ENCODE measurements at places on chromosomes 2 and 18.
A peak's percentile ranks its signal among the peaks of the same experiment; 100 is the strongest.

GRCh38 chr2:240433973-240434727 lies 1.3 kb upstream of the GPC1 start:
- no peak for DNase-seq

DNA sequence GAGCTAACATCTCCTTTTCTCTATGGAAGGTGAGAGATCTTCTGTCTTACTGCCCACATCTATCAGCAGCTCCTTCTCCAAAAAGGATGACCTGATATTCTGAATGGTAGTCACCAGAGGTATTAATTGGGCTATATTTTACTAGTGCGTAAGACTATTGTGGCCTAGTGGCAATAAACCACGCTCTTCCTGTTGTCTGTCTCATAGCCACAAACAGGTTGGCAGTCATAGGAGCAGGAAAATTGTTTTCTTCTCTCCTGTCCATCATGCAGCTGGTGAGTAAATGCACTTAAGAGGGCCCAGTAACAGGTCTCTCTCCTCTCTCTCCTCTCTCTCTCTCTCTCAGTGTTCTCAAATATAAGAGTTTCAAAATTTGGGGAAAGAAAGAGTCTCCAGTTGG lies 856.8 kb upstream of the ACVR2A start:
- DNase-seq: no peak

DNA sequence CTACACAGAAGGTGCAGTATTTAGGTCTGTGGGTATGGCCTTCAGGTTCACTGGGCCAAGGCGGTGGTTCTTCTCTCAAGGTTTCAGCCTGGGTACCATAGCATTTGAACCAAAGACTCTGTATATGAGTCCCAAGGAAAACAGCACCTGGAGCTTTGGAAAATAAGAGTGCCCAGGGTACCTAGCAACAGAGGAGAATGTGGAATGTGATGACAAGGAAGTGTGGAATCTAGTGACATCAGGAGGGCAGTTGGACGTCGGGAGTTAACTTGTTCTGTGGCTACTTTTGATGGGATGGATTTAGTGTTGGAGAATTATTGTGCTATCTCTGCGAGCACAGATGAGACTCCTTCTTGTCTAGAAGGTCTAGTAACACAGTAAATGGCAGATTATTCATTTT lies 201.2 kb downstream of the NOL4 start:
- DNase-seq: no peak

- DNase-seq: peak; percentile 71
Observed at GRCh38 chr2:191625016-191625415, 52.9 kb upstream of the NABP1 start.

DNA sequence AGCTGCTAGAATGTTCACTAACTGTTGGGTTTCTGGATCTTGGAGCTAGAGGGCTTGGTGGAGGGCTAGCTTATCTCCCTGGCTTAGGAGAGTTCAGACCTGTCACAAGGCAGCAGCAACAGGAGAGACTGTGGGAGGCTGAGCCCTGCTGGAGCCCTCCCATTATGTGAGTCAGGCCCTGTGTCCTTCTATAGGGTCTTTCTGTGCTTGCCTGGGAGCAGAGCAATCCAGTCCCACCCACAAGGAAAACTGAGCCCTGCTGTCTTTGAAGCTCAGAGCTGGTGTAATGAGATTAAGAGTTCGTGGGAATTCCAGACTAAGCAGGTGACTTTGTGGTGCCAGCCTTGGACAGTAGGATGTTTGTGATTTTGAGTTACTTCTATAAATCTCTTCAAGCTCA lies 249.0 kb downstream of the TTC32 start:
- no peak for DNase-seq

- DNase-seq: no peak
Observed at GRCh38 chr2:127573298-127573697, 37.8 kb downstream of the MYO7B start.

- DNase-seq: peak; percentile 9
Observed at GRCh38 chr2:63842149-63843061, 709 bp downstream of the UGP2 start.

GRCh38 chr18:58666176-58666575 lies 5.1 kb upstream of the MALT1 start:
- no peak for DNase-seq

- no peak for DNase-seq
Observed at GRCh38 chr2:134435936-134436335, 182.1 kb downstream of the MGAT5 start.

GRCh38 chr2:42386682-42387081 lies 25.7 kb upstream of the COX7A2L start:
- no peak for DNase-seq

DNA sequence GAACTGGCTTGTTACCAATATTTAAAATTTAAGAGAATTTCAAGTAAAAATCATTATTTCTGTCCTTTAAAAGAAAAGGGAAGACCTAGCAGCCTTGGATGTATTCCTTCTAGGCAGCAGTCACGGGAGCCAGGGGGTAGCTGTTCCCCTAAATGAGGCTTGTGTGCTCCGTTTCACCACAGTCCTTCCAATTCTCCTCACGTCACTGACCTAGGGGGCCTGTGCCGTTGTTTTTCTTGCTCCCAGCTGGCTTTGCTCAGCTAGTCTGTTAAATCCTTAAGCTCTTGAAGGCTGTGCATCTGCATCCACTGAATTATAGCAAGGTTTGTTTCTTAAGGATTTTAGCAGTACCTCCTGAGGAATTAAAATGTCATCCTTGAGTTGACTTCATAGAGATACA lies 9.9 kb downstream of the KLHL23 start:
- no peak for DNase-seq

DNA sequence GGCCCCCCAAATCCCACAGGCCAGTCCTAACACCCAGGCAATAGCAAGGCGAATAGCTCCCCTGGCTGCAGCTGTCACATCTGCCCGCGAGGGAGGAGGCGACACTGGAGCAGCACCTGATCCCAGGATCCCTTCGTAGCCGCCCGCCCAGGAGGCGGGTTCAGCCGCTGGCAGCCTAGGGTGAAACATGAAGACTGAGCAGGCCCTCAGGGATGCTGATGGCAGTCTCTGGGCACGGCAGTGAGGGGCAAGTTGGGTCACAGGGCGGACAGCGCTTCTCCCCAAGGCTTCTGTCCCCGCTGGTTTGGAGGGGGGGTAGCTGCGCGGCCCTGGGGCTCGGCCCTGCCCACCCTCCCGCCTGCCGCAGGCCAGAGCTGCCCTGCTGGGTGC lies 1.9 kb downstream of the DNMT3A start:
- no peak for DNase-seq

GRCh38 chr2:238160206-238161129 lies 1.7 kb downstream of the ERFE start:
- DNase-seq: no peak

DNA sequence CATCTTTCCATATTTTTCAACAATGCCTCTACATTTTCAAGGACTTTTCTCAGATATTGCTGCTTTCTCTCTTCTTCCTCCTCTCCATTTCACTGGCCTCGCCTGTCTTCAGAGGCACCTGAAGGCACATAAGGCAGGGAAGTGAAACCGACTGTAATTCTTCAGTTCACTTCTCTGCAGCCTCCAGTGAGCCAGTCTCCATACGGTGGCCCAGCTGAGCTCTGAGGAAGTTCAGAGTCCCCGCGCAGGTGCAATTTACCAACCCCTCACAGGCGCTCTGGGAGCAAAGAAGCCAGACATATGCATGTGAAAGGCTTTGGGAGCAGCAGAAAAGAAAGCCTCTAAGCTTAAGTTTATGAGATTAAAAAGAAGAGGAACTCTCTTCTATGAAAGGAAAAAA lies 12.4 kb downstream of the KLHL14 start:
- no peak for DNase-seq

DNA sequence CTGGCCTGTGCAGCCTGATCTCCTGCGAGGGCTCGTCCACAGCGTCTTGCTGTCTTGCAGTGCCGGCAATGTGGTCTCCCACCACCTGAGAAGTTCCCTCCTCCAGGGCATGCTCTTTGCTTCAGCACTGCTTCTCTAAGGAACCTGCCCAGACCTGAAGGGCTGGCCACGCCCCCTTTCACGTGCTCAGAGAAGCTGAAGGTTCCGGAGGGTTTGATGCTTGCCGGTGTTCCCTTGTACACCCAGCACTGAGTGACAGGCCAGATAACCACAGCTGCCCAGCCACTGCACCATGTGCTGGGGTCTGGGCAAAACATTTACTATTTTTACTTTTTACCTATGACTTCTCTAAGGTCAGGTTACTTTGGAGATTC lies 1.7 kb upstream of the POLR2D start:
- DNase-seq: peak; percentile 65

GRCh38 chr2:238169708-238170251 lies 11.0 kb downstream of the ERFE start:
- DNase-seq: no peak

- DNase-seq: peak; percentile 28
Observed at GRCh38 chr18:23487738-23488570, 15.4 kb upstream of the RMC1 start.

DNA sequence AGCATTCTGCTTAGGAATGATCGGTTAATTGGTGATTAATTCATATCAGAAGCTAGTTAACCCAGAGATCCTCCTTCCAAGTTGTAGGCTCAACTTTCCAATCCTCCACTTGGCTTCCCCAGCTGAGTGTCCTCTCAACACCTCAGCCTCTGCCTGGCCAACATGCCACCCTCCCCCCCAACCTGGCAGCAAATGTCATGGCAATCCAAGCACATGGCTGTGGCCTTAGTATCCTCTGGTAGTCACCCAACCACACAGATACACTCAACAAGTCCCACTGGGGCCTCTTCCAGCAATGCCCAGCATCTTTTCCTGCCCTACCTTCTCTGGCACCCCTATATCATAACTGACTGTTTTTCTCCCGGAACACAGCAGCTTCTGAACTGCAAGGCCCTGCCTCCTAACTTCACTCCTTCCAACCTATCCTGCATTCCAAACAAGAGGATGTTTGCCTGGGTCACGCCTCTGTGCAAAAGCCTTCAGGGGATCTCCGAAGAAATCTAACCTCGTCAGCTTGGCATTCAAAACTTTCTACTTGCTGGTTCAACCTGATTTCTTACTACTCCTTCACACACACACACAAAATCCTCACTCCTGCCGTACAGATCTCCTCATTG lies 195.0 kb downstream of the CYP26B1 start:
- no peak for DNase-seq

DNA sequence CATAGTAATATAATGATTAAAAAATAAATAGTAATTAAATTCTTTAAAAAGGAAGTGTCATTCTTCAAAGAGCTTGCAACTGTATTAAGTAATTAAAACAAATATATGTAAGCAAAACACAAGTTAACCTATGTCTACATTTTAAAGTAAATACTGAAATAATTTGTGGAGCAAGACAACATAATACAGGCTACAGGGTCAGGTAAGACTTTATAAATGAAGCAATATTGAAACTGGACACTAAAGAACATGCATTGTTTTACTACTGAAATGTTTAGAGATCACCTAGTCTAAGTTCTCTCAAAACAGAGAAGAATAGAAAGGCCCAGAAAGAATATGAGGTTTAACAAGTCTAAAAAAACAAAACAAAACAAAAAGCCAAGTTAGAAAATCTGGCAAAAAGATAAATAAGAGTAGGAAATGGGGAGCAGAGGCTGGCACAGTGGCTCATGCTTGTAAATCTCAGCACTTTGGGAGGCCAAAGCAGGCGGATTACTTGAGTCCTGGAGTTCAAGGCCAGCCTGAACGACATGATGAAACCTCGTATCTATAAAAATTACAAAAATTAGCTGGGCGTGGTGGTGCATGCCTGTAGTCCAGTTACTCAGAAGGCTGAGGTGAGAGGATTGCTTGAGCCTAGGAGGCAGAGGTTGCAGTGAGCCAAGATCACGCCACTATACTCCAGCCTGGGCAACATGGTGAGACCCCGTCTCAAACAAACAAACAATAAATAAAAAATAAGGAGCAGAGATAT lies 34.4 kb downstream of the VPS54 start:
- no peak for DNase-seq

GRCh38 chr2:37610638-37611289 lies 60.7 kb downstream of the CDC42EP3 start:
- no peak for DNase-seq

DNA sequence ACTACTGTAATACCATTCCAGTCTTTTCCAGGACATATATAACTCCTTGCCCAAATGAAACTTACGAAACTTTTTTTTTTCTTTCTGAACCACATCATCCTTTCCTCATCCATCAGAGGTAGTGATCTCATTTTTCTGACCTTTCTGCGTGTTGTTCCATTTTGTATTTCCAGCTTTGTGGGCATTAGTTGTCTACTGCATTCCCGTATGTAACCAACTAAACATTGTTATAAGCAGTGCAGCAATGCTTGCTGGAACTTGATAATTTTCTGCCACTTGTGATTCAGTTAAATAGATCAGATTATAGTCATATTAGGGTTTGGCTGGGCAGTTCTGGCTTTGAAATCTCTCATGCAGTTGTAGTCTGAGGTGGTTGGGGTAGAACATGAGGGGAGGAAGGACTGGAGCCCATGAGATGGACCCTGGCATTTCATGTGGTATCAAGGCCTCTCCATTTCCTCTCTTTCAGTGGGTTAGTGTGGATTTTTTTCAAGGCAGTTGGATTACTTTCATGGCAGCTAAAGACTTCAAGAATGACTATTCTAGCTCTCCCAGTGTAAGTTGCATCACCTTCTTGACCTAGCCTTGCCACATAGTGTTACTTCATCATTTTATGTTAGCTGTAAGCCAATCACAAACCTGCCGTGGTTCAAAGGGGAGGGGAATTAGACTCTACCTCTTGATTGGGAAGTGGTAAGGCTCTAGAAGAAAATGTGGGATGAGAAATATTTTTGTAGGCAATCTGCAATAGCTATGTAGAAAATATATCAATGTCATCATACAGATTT lies 80.5 kb downstream of the EHBP1 start:
- no peak for DNase-seq

- no peak for DNase-seq
Observed at GRCh38 chr2:134836986-134837385, 1.4 kb upstream of the ACMSD start.

DNA sequence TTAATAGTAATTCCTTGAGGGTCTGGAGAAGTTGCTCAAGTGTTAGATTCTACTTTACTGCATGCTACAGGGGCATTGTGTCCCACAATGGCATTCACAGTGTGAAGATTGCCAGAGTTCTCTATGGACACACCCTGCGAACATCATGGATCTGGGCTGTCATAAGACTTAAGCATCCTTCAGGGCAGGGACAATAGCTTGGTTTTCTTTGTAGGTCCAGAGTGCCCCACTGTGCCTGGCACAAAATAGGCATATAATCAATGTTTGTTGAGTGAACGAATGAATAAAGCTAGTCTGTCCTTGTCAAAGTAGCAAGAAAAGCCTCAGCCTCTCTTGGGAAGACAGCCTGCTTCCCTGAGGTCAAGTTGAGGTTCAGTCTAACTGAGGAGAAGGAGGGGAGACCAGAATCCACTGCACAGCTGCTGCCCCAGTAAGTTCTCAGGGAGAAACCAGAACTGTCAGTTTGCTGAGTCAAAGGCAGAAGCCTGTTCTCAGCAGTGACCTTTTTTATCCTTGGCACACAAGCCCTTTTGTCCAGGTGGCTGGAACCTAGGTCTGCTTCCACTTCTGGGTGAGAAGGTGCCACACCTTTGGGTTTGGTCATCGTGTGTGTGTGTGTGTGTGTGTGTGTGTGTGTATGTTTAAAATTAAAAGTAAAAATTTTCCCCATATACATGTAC lies 15.0 kb downstream of the INPP4A start:
- no peak for DNase-seq

GRCh38 chr2:167718560-167718959 lies 528.8 kb downstream of the STK39 start:
- no peak for DNase-seq

GRCh38 chr2:148548716-148549400 lies 95.7 kb upstream of the EPC2 start:
- DNase-seq: no peak

GRCh38 chr2:43276962-43277391 lies 50.6 kb upstream of the ZFP36L2 start:
- DNase-seq: no peak

GRCh38 chr2:79860228-79861058 lies 347.6 kb downstream of the CTNNA2 start:
- no peak for DNase-seq

GRCh38 chr18:77078690-77079070 lies 53.9 kb downstream of the MBP start:
- DNase-seq: no peak

Measured in CD4-positive, alpha-beta T cell treated with Interleukin-15 for 4 hours (primary cell).